Lung microvascular endothelial cell (primary cell): ENCODE measurements at places on chromosomes 3 and 15. TPM values are rescaled to one million over a fixed set of nuclear protein-coding genes. Genes with fewer than 3 reads are reported as not detected.
A peak's percentile ranks its signal among the peaks of the same experiment; 100 is the strongest.

- no peak for DNase-seq
These were observed 85.1 kb downstream of the MTHFS start for GRCh38 chr15:79811406-79812405.

DNA sequence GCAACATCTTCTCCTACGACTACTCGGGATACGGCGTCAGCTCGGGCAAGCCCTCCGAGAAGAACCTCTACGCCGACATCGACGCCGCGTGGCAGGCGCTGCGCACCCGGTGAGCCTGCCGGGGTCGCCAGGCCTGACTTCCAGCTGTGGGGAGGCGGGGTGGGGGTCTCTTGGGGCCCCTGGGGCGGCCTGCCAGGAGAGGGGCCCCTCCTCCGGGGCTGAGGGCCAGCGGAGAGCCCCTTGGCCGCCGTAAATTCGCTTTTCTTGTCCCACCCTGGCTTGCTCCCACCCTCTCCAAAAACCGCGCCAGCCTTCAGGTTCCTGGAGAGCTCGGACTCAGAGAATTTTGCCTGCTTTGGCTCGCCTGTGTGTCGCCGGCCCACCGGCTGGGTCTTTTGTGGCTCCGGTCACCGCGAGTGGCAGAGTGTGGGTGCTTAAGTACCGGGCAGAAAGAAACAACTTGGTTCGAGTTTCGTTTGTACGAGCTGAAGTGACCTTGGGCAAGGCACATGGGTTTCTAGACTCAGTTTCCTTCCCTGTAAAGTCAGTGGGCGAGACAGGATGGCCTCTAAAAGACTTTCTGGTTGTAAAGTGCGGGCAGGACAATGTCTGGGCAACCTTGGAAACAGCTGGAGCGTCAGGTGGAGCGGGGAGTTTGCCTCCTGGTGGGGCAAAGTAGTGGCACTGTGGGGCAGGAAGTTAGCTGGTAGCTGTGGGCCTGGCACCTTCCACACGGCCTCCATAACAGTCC is 976 bp downstream of the ABHD17C start:
- peak; percentile 13 for DNase-seq

DNA sequence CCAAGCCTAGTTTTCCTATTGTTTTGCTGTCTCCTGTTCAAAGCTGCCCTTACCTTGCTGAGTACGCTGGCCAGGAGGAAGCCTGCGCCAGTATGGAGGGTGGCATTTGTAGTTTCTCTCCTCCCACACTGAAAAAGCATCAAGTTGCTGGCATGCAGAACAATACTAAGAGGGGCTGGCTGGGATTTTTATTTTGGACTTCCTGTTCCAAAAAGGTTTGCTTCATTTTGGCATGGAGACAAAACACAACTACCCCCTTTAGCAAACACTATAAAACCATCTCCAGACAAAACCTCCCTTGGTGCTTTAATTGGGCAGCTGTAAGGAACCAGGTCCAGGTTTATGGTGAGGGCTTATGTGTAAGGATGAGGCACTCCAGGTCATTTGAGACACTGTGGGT is 457.6 kb downstream of the PDCD6IP start:
- DNase-seq: no peak

DNA sequence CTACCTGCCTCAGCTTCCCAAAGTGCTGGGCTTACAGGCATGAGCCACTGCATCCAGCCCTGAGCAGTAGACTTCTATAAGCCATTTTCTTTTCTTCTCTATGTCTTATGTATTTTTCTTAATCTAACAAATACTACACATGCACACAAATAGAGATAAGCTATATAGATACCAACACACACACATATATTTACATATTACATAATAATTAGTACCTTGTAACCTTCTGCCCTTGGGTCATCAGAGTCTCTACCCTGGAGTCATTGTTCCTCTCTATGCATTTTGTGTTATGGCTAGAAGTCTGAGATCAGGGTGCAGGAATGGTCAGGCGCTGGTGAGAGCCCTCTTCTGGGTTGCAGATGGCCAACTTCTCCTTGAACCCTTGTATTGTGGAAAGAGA is 154.0 kb upstream of the PTPRG start:
- DNase-seq: no peak

- DNase-seq: no peak
These were observed 2.2 kb downstream of the GABRR3 start for GRCh38 chr3:98032904-98033303.

Gene GOLGA8M
- total RNA-seq: 0.22 and 0.60 TPM in 2 replicates

Gene TERC
- 118 and 137 TPM in 2 replicates for total RNA-seq
